Activated CD8-positive, alpha-beta memory T cell treated with anti-CD3 and anti-CD28 coated beads for 1 hour (primary cell): ENCODE measurements at places on chromosomes 2 and 18.

GRCh38 chr2:27990030-27990590 is 99.6 kb downstream of the BABAM2 start:
- no peak for DNase-seq

DNA sequence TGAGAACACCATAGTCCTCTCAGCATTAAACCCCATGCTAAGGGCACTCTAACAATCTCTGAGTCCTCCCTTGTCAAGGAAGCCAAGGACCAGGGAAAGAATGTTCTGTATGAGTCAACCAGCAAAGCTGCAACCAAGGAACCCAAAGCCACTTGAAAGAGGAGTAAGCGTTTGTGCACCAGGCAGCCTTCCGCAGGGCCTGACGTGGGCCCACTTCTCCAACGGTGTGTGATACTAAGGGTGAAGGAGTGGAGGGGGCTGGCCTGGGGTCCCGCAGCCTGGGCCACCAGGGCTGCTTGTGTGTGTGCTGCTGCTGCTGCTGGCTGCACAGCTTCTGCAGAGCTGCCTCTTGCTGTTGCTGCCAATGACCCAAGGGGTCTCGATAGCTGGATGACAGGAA is 30.1 kb upstream of the GALNT14 start:
- DNase-seq: no peak

GRCh38 chr2:194363295-194363694 is 1293.7 kb upstream of the SLC39A10 start:
- no peak for DNase-seq

DNA sequence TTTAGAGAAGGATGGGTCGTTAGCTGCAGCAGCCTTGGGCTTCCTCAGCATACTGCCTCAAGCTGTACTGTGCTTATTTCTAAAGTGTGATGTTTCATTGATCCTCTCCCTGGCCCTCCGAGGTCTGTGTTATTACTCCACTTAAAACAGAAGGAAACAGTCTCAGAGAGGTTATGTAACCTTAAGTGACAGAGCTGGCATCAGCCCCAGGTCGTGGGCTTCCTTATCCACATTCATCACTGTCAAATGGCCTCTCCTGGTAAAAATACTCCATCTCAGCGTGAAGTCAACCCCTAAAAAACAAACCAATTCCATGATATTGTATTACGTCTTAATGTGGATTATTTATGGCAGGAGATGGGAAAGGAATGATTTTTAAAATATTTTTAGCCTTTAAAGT is 153.3 kb upstream of the NOSTRIN start:
- no peak for DNase-seq
